Activated naive CD8-positive, alpha-beta T cell treated with anti-CD3 and anti-CD28 coated beads, Interleukin-2, amount 50 U/mL, for 16 hours (primary cell): ENCODE measurements at places on chromosomes 6 and 20.

DNA sequence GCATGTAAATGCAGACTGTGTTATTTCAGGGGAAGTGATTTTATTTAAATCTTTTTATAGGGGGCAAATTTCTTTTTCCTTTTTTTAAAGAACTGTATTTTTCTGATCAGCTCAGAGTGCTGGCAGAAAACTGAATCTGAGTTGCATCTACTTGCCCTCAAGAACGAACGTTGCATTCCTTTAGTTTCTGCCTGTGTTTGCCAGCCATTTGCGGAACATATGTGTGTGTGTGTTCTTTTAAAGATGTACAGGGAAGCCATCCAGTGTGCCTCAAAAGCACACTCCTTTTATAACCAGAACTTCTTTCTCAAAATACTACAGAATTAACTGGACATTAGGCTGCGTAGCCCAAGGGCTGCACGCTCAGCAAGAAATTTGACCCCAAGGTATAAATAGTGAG, 25.8 kb upstream of the INSM1 start:
- no peak for DNase-seq

DNA sequence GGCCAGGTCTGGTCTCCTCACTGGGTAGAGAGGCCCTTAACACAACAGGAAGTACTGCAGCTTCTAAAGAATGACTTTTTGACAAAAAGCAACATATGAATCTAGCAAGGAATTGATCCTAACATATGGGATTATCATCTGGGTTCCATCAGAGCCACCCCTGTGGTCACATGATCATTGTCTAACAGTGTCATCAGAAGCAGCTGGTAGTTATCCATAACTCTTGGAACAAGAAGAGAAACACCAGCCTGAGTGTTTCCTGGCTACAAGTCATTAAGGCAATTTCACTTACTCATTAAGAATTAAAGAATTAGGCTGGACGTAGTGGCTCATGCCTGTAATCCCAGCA, 219.3 kb upstream of the ARID1B start:
- no peak for DNase-seq

- DNase-seq, result no peak
Measured at GRCh38 chr6:106446983-106447382, 86.5 kb downstream of the CRYBG1 start.

- no peak for DNase-seq
Measured at GRCh38 chr20:1535420-1536175, 21.9 kb downstream of the SIRPD start.

- no peak for DNase-seq
Measured at GRCh38 chr6:154614641-154615040, 104.2 kb upstream of the CNKSR3 start.

- DNase-seq, result no peak
Measured at GRCh38 chr20:16947479-16947878, 199.3 kb downstream of the OTOR start.

GRCh38 chr20:33576432-33577125, 85.5 kb upstream of the C20orf144 start:
- no peak for DNase-seq

- no peak for DNase-seq
Measured at GRCh38 chr20:51610761-51611624, 68.5 kb upstream of the NFATC2 start.

DNA sequence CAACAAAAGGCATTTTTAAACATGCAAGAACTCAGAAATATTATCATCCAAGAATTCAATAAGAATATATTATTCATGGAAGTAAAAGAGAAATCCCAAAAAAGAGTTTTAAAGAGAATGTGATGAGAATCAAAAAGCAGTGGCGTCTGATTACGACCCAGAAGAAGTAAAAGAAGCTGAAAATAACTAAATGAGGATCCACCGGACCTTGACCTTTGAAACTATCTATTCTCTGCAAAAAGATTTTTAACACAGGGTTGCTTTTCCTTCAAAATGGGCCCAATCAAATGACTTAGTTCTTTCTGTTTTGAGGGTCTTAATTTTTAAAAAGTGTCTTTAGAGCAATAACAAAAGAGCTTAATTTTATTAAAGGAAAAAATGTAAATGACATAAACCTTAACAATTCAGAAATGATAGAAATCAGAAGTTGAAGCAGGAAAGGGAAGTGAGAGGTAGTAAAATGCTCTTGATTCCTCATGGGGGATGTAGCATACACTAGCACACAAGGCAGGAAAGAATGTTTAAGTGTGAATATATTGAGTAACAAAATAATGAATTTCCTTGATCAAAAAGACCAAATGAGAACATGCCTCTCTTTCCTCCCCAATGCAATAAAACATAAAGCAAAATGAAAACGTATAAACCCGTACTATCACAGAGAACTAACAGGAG, 223.1 kb upstream of the PRDM1 start:
- no peak for DNase-seq

- DNase-seq, result no peak
Measured at GRCh38 chr6:52020945-52021570, 66.4 kb downstream of the PKHD1 start.

- no peak for DNase-seq
Measured at GRCh38 chr6:167311286-167311685, 13.6 kb upstream of the TTLL2 start.

DNA sequence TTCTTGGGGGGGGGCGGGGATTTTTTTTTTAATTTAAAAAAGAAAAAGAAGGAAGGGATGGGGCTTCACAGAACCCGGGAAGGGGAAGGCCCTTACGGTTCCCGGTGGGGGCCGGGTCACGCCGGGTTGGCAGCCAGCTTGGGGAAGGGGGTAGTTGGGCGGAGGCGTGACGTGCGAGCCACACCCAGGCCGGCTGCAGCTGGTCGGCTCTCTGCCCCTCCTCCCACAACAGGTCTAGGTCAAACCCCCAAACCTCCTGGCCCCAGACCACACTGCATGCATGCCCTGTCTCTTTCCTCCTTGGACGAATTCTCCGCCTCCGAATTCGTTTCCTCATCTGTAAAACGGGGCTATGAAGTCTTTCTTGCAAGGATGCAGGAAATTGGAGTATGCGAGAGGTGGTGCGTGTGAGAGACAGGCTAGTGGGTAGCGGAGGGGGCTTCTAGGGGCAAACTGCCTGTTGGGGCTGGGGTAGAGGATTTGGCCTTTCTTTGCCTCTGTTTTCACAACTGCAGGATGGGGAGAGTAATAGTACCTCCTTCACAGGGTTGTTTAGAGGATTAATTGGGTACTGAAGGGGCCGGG, 828 bp downstream of the HCK start:
- no peak for DNase-seq

DNA sequence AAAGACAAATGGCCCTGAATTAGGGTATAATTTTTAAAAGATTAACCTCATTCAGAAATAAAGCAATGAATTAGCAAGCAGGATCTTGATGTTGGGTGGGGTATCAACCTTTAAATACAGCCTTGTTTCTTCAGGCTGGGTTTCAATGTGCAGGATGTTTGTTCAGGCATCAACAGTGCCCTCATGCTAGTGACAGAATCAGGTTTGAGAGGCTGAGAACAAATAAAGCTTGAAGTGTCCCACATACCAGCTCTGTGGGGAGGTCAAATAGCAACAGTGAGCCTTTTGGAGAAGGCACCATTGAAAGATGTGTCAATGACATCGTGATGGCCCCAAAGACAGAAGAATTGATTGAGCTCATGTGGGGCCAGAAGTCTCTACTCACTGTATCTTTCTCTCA, 68.2 kb downstream of the MTFR2 start:
- no peak for DNase-seq
